Cerebellar nuclear complex (tissue), 1 donor: ENCODE measurements at places on chromosomes 1 and 21.

DNA sequence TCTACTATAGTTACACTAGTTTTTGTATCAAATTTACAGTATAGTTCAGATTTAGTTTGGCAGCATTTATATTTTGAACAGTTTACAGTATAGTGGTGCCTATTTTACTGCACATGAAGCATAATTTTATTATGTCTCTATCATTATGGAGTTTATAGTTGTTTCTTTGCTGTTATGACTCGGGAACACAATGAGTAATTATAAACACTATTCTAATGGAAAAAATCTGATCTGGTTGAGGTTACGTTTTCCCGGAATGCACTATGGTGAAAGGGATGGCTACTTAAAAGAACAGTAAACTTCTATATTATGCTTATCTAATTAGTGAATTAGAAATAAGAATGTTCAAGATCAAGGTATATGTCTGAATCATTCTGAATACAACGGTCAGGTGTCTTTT, 10.6 kb downstream of the LCA5L start:
- DNase-seq, result no peak

- DNase-seq, result no peak
Measured at GRCh38 chr21:45269861-45270260, 17.8 kb downstream of the POFUT2 start.

GRCh38 chr1:53079251-53079650, 17.2 kb downstream of the PODN start:
- no peak for DNase-seq

- DNase-seq, result no peak
Measured at GRCh38 chr1:167093846-167094516, at the start of gene STYXL2. STYXL2 (plus strand) TSS chr1:167094075; CDS start chr1:167094850, 775 bp downstream.

- no peak for DNase-seq
Measured at GRCh38 chr21:26818906-26819305, 26.3 kb downstream of the ADAMTS1 start.

GRCh38 chr1:178076607-178077006, 17.3 kb upstream of the RASAL2 start:
- DNase-seq, result no peak
